Upper lobe of left lung (tissue), 6 donors: ENCODE measurements at places on chromosomes 13 and 19.

DNA sequence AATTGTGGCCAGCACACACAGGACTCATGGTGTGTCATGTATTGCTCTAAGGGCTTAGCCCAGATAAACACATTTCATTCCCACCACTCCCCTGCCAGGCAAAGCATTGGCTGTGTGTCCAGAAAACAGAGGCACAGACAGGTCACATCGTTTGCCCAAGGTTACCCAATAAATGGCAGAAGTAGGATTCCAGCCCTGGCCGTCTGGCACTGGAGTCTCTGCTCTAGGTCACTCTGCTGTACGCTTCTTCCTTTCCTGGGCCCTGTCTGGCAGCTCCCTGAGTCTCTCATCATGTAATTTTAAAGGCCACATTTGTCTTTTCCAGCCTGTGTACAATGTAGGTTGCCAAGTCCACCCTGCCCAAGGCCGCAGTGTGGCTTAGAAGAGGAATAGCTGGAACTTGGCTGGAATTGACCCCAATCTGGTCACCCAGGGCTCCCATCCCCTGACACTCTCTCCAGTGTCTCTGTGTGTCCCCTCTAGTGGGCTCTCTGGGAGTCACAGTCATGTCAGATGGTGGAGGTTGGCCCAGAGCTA, 264.5 kb upstream of the TSHZ3 start:
- DNase-seq = no peak

- no peak for DNase-seq
These were observed 143.8 kb upstream of the ZNF507 start for GRCh38 chr19:32201636-32202051.

DNA sequence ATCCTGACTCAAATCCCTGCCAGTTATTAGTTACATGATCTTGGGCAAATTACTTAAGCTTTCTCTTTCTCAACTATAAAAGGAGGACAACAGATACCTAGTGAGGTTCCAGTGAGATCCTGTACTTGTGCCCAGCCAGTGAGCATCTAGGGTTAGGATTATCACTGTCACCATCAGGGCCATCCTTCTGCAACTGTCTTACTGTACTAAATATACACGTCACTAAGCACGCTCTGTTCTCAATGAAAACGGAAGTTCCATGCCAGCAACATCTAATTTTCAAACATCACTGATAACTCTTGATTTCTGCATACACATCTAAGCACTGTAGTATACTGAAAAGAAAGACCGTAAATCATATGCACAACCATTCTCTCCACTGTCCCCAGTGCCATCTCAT, 70.0 kb downstream of the FOXO1 start:
- no peak for DNase-seq

DNA sequence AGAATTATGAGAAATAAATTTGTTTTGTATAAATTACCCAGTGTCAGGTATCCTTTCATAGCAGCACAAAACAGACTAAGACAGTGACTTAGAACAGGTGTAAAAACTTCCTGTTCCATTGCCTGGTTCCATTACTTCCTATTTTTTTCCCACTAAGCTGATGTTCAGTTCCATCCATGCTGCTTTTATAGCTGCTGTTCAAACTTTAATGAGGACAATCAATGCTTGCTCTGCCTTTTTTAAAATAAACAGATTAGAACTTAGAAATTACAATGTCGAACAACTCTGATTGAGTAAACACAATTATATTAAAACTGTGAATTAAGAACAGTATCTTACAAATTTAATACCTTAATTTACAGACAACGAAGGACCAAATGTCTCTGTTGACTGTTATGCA, 818.9 kb downstream of the OLFM4 start:
- no peak for DNase-seq

GRCh38 chr13:103275081-103275480, 208.9 kb upstream of the SLC10A2 start:
- DNase-seq = no peak

GRCh38 chr19:33948651-33949335, 152.1 kb downstream of the KCTD15 start:
- DNase-seq = no peak

DNA sequence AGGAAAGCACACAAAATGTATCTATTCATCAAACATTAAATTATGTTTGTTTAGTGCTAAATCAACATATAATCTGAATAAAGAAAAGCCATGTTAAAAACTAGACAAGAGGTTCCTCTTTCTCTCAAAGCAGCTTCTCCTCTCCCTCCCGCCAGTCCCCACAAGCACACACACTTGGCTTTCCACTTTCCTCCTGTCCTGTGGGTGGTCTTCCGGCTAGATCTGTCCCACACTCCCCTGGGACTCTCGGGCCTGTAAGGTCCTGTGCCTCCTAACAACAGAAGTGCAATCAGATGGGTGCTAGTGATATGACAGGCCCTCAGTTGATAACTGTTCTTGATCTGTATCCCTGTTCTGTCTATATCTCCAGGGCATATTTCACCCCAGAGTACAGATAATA, 45.6 kb upstream of the RAP2A start:
- no peak for DNase-seq

- no peak for DNase-seq
These were observed 129.4 kb downstream of the PCDH20 start for GRCh38 chr13:61286148-61286745.

DNA sequence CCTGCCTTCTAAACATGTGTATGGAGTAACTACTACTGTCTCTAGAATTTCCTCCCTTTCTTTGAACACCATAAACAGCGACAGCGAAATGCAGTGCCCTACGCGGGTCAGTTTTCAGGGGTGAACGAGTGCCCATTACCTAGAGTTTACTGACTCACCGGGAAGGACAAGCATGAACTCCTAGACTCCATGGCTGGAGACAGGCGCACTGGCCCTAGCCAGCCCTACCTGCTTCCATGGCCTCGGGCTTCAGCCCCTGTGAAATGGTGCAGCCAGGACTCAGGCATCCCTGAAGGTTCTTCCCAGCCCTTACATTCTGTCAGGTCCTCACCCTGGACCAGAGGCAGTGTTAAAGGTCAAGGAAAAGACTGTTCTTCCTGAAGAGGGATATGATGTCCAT, 8.5 kb downstream of the RANBP3 start:
- DNase-seq = no peak

DNA sequence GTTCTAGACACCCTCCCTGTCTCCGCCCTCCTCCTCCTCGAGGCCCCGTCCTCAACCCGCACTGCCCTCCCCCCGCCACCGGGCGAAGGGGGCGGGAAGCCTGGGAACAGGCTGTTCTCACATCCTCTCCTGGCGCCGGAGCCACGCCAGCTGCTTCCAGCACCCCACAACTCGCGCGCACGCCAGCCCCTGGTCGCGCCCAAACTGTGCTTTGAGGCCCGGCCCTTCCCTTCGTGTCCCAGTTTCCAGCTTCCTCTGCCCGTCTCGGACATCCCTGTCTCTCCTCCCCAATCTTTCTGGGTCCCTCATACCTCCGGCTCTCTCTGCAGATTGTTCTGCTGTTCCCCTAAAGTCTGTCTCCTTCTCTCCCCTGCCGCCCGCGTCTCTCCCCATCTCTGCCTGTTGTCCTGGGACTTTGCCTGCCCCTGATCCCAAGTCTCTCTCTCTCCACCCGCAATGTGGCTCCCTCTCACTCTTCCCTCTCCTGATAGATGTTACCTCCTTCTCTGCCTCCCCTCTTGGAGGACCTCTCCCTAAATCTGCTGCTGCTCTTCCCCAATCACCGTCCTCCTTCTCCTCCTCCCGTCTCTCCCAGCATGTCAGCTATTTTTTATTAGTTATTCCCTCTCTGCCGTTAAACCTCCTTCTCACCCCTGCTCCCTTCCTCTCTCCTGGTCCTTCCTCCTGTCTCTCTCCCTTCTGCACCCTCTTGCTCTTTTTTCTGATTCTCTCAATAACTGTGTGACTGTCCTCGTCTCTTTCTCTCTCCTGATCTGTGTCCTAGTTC, 14.2 kb downstream of the DPF1 start:
- peak; percentile 46 for DNase-seq

DNA sequence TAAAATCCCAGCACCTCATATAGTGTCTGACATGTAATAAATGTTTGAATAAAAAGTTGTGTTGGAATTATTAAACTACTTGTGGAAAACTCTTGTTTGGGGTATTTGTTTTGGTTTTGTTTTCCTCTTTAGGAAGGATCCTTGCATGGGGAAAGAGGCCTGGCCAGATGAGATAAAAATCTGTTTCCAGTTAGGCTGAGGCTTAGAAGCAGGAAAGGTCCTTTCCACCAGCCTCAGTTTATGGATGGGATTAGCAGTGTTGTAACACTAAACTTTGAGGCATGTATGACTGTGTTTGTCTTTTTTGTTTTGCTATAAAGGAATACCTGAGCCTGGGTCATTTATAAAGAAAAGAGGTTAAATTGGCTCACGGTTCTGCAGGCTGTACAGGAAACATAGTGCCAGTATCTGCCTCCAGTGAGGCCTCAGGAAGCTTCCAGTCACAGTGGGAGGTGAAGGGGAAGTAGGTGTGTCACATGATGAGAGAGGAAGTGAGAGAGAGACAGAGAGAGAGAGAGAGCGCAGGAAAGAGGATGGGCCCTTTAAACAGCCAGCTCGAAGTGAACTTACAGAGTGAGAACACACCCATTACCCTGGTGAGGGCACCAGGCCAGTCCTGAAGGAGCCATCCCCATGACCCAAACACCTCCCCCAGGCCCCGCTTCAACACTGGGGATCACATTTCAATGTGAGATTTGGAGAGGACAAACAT, 21.6 kb downstream of the SPATA13 start:
- DNase-seq = no peak

DNA sequence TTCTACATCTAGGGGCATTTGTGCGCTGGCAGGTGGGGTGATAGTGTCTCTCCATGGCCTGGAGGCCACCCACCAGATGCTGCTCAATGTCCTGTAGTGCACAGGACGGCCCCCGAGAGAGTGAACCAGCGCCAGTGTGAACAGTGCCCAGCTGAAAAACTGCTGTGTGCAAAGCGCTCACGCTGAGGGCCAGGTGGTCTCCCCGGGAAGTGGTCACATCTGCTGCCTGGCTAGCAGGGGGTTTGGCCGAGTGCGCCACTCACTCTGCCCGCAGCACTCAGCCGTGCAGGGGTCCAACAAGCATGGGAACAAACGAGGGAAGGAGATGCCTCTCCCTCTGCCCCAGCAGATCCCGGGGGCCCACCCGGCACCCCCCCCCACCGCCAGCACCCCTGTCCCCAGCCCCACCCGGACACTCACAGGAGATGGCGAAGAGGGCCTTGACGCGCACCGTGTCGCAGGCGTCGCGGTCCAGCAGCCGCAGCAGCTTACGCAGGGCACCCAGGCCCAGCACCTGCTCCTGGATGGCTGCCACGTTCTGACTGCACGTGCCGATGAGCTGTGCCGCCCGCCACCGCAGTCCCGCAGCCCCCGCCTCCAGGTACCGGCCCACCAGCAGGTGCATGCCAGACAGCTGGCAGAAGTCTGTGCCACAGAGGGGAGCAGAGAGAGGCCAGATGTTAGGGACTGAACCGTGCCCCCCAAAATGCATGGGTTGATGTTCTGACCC, 5.8 kb downstream of the HSPBP1 start:
- DNase-seq = no peak

DNA sequence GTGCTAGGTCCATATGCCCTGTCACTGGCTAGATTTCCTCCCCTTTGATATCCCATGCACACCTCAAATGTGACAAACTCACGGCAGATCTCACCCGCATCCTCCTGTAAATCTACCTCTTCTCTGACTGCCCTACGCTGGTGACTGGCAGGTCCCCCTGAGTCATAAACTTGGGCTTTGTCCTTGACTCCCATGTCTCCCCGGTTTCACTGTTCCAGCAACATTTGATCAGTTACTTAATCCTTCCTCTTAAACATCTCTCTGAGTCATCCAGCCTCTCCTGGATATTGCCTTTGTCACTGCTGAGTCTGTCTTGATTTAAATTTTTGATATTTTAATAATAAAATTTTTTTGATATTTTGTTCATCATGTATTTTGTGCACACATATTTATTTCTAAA, 26.5 kb downstream of the FAM216B start:
- DNase-seq = no peak

DNA sequence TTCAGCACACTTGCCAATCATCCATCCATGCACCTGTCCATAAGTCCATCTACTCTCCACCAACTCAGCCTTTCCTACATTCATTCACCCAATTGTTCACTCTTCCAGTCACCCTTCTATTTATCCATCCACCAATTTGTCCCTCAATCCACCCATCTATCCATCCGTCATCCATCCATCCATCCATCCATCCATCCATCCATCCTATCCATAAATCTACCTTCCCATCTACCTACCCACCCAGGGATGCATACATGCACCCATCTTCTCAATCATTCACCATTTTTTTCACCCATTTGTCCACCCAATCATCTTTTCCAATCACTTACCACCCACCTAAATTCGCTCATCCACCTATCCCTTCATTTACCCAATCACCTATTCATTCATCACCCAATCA, 14.6 kb upstream of the CEACAM20 start:
- no peak for DNase-seq

DNA sequence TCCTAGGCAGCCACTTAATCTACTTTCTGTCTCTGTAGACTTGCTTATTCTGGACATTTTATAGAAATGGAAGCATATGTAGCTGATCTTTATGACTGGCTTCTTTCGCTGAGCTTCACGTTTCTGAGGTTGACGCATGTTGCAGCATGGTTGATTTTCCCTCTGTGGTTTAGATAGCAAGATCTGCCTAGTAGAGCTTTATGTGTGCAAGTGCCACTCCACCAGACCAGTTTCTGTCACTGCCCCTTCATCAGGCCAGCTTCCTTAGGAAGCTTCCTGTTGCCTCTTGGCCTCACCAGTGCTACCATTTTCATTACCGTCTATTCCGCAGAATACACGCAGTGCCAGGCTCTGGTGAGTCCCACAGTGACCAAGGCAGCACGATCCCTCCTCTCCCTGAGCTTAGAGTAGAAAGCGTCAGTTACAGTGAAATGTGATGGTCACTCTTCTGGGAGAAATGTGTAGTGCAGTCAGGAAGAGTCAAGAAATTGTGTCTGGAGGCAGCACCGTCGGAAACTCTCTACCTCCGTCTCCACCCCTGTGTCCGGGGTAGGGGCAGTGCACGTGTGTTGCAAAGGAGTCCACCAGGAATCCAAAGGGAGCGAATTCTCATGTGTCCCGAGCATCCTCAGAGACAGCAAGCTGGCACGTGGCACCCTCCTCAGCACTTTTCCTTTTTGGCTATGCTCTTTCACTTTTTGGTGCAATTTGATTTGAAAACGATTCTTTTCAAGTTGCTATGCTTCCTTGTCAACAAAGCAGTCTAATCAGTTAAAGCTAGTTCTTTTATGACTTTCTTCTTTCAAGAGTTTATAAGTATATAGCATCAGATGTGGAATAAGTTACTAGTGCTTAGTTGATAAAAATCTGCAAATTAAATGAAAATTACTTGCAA, 45.4 kb upstream of the GPR183 start:
- DNase-seq = no peak

GRCh38 chr19:58252102-58252685, 23.5 kb downstream of the ZNF544 start:
- no peak for DNase-seq

- peak; percentile 75 for DNase-seq
These were observed 297.3 kb downstream of the ZNF536 start for GRCh38 chr19:30669329-30670010.

GRCh38 chr13:114062341-114062740, 70.1 kb downstream of the RASA3 start:
- no peak for DNase-seq

DNA sequence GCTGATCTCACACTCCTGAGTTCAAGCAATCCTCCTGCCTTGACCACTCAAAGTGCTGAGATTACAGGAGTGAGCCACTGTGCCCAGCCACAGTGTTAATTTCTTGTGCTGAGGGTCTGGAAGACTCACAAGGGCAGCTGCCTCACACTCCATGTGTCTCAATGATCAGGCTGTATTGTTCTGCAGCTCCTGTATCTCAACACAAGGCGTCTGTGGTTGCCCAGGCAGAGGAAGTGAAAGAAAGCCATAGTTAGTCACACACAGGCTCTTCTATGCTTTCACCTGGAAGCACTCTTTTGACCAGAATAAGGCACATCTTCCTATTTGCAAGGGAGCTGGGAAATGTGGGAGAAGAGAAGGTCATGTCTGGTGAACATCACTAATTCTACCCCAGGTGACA, 107.3 kb upstream of the ZNF507 start:
- no peak for DNase-seq
